T-cell (primary cell): ENCODE measurements at places on chromosomes 6 and 20.

DNA sequence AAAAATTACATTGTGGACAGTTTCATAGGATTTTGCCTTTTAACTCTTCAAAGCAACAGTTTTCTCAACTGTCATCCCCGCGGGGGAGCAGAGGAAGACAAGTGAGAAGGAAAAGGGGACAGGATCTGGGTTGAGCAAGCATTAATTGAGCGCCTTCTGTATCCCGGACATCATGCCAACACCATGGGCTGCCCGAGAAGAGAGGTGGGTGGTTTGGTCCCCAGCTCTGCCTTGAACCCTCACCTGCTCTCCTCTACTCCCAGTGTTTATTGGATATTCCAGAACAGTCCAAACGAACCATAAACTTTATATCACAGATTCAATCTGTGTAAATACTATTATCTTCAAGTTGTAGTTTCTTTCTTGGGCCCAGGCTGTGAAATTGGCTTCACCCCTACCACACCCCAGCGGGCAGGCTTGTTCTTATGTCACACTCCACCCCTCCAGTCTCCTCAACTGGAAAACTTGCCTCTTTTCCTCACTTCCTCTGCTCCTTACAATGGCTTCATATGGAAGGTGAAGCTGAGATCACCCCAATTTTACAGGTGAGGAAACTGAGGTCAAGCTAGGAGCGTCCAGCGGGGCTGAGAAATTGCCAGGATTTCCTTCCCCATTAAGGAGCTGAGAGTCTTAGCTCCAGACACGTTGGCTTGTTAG, 6.0 kb downstream of the PCK1 start:
- DNase-seq, result no peak

- DNase-seq, result no peak
Measured at GRCh38 chr6:80174900-80175572, 68.6 kb downstream of the BCKDHB start.

GRCh38 chr6:15674690-15675386, 12.0 kb upstream of the DTNBP1 start:
- no peak for DNase-seq

- DNase-seq, result no peak
Measured at GRCh38 chr6:44064089-44064947, 62.9 kb downstream of the MRPL14 start.

DNA sequence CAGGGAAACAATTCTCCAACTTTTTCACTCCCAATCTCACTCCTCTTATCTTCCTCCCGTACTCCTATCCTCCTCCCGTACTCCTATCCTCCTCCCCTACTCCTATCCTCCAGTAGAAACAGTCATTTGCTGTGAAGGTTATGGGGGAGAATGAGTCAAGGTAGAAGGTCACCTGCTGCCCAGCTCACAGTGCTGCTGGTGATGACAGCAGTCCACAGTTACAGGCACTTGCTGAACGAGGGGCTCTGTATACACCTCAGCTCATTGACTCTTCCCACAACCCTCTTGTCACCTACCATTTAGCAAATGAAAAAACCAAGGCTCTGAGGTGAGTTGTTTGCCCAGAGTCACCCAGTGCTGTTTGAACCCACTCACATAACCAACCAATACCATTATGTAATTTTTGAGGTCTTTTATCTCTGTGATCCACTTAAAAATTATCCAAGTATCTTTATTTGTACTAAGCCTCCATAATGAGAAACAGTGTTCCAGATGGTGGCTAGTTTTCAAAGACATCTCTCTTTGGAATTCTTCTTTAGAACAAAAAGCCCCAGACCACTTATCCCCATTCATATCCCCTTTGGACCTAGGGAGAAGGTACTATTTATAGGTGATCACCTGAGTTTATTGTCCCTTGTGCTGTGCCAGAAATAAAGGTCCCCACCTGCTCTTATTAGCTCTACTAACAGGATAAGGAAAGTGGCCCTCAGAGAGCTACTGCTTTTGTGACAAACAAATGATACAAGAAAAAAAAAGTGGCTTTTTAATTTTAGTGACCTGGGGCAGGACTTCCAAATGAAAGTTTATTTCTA, 53.2 kb downstream of the PTPN1 start:
- no peak for DNase-seq

- DNase-seq, result no peak
Measured at GRCh38 chr6:149563203-149563927, 2.8 kb upstream of the GINM1 start.

GRCh38 chr6:3410385-3411360, 46.2 kb downstream of the SLC22A23 start:
- DNase-seq, result peak; percentile 51
